PC-3 (cell line): ENCODE measurements at places on chromosomes 13 and 19. TPM values are rescaled to one million over a fixed set of nuclear protein-coding genes. Genes with fewer than 3 reads are reported as not detected.
A peak's percentile ranks its signal among the peaks of the same experiment; 100 is the strongest.

ELSPBP1 gene
- total RNA-seq = not detected in 2 replicates

DAND5 gene
- 0.55 and 1.1 TPM in 2 replicates for total RNA-seq

DNA sequence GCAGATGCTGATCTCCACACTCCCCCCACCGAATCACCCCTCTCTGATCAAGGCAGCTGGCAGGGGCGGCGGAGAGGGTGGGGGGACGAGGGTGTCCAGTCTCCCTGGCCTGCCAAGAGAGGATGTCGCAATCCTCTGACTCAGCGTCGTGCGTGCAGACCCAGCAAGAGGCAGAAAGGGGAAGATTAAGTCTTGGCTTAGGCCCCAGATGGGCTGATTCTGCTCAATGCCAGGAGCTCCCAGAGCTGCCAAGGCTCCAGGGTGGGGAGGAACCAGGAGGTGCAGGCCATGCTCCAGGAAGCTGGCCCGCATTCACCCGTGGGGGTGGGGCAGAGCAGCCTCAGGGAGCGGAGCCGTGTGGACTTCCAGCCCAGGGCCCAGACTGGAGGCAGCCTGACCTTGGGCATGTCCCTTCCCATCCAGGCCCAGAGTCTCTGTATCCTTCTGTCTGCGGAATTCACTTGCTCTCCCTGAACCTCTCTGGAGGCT, 6.6 kb upstream of the BCL3 start:
- H3K36me3 ChIP-seq = no peaks in the 10 kb centered on the region
- H3K4me1 ChIP-seq = peaks cover 44% of the 10 kb centered on the region
- H3K27ac ChIP-seq = peak overlapping the region; percentile 99
- DNase-seq = peak; percentile 98
- H3K27me3 ChIP-seq = no peaks in the 10 kb centered on the region
- peak overlapping the region; percentile 40; the same call in 1 of the 2 replicates for H3K4me3 ChIP-seq

- H3K27ac ChIP-seq = peak overlapping the region; percentile 36
- no peaks in the 10 kb centered on the region for H3K36me3 ChIP-seq
- no peak overlapping the region for H3K4me3 ChIP-seq
- DNase-seq = peak; percentile 53
- no peaks in the 10 kb centered on the region for H3K27me3 ChIP-seq
Observed at GRCh38 chr13:99307648-99308339, 595 bp upstream of the GPR183 start.

DNA sequence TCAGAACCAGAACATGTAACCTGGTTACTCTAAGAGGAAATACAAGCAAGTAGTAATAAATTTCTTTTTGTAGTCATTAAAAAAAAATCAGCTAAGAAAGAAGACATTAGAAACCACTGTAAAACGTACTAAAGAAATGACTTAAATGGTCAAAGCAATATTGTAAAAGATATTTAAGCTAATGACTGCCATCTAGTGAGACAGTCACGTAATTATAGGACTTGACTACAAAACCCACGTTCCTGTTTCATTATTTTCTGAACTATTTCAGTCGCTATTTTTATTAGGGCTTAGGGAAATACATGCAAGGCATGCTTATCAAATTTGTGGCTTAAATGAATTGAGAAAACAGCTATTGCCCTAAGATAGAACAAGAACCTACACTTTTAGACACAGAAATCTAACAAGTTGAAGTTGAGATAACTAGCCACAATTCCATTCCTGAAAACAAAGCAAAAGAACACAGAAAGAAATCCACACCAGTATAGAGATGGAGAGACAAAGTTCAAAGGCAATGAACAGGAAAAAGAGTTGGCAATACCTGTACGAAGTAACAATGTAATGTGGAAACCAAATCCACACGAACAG, 17.9 kb downstream of the ALG5 start:
- peak; percentile 62 for DNase-seq
- no peaks in the 10 kb centered on the region for H3K4me1 ChIP-seq
- H3K27ac ChIP-seq = no peak overlapping the region
- peaks cover 20% of the 10 kb centered on the region for H3K36me3 ChIP-seq
- no peak overlapping the region for H3K4me3 ChIP-seq
- no peaks in the 10 kb centered on the region for H3K27me3 ChIP-seq

DNA sequence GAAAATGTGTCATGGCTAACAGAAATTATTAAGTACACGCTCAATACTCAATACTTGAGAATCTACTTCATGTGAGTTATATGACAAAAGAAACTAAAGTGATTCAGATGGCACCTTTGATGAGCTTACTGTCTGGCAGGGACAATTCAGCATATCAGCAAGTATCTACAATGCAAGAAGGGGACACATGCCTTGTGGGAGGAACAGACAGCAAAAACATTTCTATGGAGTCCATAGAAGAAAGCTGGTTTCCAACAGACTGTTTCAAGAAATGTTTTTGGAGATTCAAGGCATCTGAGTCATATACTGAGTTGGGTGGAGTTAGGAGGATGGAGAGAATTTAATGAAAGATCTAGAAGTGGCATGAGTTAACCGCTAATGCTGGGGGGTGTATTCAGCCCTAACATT, 54.7 kb downstream of the MBNL2 start:
- peaks cover 62% of the 10 kb centered on the region for H3K4me1 ChIP-seq
- no peaks in the 10 kb centered on the region for H3K27me3 ChIP-seq
- DNase-seq = no peak
- H3K36me3 ChIP-seq = 0 out of 2 replicates have a peak, but pooled peaks cover 3% of the 10 kb centered on the region

MTUS2 gene
- not detected in 2 replicates for total RNA-seq

DNA sequence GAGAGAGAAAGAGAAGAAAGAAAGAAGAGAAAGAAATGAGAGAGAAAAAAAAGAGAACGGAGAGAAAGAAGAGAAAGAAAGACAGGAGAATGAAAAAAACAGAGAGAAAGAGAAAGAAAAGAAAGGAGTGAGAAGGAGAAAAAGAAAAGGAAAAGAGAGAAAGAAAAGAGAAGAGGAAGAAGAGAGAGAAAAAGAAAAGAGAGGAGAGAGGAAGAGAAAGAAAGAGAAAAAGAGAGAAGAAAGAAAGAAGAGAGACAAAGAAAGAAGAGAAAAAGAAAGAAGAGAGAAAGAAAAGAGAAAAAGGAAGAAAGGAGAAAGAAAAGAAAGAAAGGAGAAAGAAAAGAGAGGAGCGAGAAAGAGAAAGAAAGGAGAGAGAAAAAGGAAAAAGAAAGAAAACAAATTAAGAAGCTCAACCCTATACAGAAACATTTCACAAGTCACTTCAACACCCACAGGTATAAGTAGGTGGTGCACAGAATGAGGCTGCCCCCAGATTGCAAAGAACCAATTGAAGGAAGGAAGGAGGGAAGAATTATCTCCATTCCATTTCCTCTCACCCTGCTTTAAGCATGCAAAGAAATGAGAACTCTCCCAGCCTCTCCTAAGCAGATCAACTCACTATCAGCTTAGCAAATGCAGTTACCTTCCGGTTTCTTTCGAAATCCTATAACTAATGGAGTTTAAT, 98.8 kb upstream of the CACNA1A start:
- no peaks in the 10 kb centered on the region for H3K36me3 ChIP-seq
- DNase-seq = no peak
- no peaks in the 10 kb centered on the region; the same call in 1 of the 2 replicates for H3K4me1 ChIP-seq
- no peak overlapping the region for H3K4me3 ChIP-seq

GRCh38 chr13:26457212-26457611, 100.3 kb upstream of the WASF3 start:
- H3K27me3 ChIP-seq = no peaks in the 10 kb centered on the region
- peaks cover 15% of the 10 kb centered on the region for H3K4me1 ChIP-seq
- H3K36me3 ChIP-seq = no peaks in the 10 kb centered on the region
- H3K27ac ChIP-seq = no peak overlapping the region
- DNase-seq = peak; percentile 46

DNA sequence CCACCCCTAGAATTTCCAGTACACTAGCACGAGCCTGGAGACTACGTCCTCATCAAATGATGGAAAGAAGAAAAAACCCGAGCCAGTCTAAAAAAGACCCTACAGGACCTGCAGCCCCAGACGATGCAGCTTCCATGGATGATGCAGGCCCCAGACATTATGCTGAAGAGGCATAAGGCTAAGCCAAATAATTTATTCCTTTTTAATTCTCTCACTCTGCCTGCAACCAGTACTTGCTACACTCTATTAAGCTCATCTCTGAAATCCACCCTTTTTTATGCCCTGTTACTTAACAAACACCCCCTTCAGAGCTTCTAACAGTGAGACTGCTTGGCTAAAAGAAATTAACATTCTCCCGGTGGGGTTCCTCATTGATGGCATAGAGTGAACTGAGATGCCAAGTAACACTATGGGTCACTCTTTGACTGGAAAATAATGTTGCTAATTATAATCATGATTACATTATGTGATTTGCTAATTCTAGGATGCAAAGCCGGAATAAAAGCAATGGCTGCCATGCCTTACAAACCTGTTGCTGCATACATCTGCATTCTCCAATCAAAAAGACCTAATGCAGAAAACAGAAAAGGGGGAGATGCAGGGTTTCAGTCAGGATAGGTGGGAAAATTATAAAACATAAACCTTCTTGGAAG, 1462.4 kb downstream of the UQCRFS1 start:
- DNase-seq = no peak
- no peak overlapping the region for H3K4me3 ChIP-seq
- no peaks in the 10 kb centered on the region for H3K4me1 ChIP-seq
- H3K36me3 ChIP-seq = no peaks in the 10 kb centered on the region
- no peak overlapping the region for H3K27ac ChIP-seq

ZNF415 gene
- total RNA-seq = 1.3 and 5.2 TPM in 2 replicates

ZNF99 gene
- total RNA-seq = not detected in 2 replicates

GRCh38 chr19:4256563-4256962, 9.7 kb downstream of the YJU2 start:
- H3K27me3 ChIP-seq = no peaks in the 10 kb centered on the region
- no peak overlapping the region for H3K4me3 ChIP-seq
- DNase-seq = no peak
- no peaks in the 10 kb centered on the region for H3K4me1 ChIP-seq
- no peak overlapping the region for H3K27ac ChIP-seq

- no peaks in the 10 kb centered on the region for H3K27me3 ChIP-seq
- H3K27ac ChIP-seq = peak overlapping the region; percentile 61
- peak overlapping the region; percentile 41; the same call in 1 of the 2 replicates for H3K4me3 ChIP-seq
- DNase-seq = peak; percentile 49
Observed at GRCh38 chr13:33235564-33235963, 50.0 kb downstream of the STARD13 start.

GRCh38 chr13:90938848-90939247, 408.6 kb upstream of the MIR17HG start:
- H3K27ac ChIP-seq = no peak overlapping the region
- H3K4me1 ChIP-seq = peaks cover 2% of the 10 kb centered on the region
- no peaks in the 10 kb centered on the region for H3K27me3 ChIP-seq
- DNase-seq = no peak

DNA sequence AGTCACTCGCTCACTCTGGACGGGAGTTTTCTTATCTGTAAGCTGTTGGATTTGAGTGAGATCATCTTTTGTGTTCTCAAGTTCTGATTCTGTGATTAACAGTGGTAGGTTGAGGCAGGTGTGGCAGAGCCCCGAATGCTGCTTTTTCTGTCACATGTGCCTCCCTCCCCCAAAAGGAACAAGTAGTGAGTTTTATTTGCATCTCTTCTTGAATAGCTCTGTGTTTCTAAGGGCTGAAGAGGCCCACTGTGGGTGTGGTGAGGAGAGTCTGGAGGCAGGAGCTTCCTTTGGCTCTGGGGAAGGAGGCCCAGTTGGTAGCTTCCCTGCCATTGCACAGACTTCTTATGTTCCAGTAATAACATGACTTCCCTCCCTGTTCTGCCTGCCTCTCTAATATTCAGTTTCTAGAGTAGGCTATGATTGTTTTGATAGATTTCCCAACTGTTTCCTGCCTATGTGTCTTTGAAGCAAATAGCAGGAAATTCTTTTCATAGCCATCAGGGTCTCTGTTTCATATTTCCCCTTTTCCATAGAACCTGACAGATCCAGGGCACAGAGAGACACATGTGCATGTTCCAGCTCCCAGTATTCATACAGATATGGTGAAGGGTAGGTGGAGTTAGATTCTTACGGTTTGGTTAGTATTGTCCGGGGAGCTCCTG, 23.9 kb upstream of the CXCL17 start:
- H3K4me1 ChIP-seq = peaks cover 18% of the 10 kb centered on the region
- H3K27me3 ChIP-seq = no peaks in the 10 kb centered on the region
- DNase-seq = no peak
- H3K27ac ChIP-seq = no peak overlapping the region
- no peak overlapping the region for H3K4me3 ChIP-seq

OR7A5 gene
- total RNA-seq = not detected in 2 replicates

- DNase-seq = no peak
- no peak overlapping the region for H3K27ac ChIP-seq
- no peaks in the 10 kb centered on the region for H3K4me1 ChIP-seq
- H3K4me3 ChIP-seq = no peak overlapping the region
- H3K27me3 ChIP-seq = no peaks in the 10 kb centered on the region
- no peaks in the 10 kb centered on the region for H3K36me3 ChIP-seq
Observed at GRCh38 chr13:34748596-34748995, 193.5 kb upstream of the NBEA start.

GRCh38 chr19:18594824-18595373, 6.3 kb downstream of the REX1BD start:
- no peaks in the 10 kb centered on the region for H3K36me3 ChIP-seq
- no peak overlapping the region for H3K27ac ChIP-seq
- DNase-seq = no peak
- peak overlapping the region; percentile 66 for H3K4me3 ChIP-seq

GRCh38 chr13:95188128-95188527, 113.1 kb downstream of the ABCC4 start:
- H3K4me3 ChIP-seq = no peak overlapping the region
- no peaks in the 10 kb centered on the region; the same call in 1 of the 2 replicates for H3K36me3 ChIP-seq
- H3K4me1 ChIP-seq = no peaks in the 10 kb centered on the region
- H3K27ac ChIP-seq = no peak overlapping the region
- no peaks in the 10 kb centered on the region for H3K27me3 ChIP-seq
- no peak for DNase-seq

GRCh38 chr13:109344552-109345157, 441.7 kb downstream of the IRS2 start:
- H3K36me3 ChIP-seq = no peaks in the 10 kb centered on the region
- no peak overlapping the region for H3K27ac ChIP-seq

ZNF439 gene
- 2.8 and 6.2 TPM in 2 replicates for total RNA-seq
